Memory B cell (primary cell): ENCODE measurements at places on chromosomes 11 and 22.

DNA sequence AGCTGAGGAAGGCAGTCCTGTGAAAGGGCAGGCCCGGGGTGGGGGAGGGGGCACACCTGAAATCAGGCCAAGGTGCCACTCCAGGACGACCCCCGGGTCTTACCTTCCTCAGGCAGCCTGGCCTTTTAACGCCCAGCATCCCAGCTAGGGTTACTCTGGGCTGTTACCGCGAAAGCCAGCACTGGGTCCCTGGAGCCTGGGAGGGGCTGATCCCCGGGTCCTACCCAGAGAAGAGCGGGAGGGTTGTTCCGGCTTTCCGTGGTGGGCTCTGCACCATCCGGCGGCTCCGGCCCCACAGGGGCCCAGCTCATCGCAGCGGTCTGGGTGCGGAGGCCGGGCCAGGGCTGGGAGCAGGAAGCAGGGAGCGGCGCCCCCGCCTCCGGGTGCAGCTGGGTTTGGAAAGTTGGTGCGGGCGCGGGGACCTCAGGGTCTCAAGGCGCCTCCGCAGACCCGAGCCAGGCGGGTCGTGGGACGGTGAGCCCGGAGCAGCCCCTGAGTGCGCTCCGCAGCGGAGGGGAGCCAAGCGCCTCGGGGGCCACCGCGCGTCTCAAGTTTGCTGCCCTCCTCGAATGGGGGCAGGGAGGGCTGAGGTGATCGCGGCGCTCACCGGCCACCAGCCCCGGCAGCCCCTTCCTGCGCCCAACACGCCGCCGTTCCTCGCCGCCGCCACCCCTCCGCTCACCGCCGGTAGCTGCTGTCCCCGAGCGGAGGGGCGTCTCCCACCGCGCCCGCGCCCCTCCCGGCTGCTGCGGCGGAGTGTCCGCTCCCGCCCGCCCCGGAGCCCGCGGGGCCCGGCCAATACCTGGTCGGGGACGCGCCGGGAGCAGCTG lies 831 bp downstream of the CHST1 start:
- no peak for DNase-seq

- no peak for DNase-seq
Measured at GRCh38 chr11:30605036-30605605, 19.0 kb upstream of the MPPED2 start.

DNA sequence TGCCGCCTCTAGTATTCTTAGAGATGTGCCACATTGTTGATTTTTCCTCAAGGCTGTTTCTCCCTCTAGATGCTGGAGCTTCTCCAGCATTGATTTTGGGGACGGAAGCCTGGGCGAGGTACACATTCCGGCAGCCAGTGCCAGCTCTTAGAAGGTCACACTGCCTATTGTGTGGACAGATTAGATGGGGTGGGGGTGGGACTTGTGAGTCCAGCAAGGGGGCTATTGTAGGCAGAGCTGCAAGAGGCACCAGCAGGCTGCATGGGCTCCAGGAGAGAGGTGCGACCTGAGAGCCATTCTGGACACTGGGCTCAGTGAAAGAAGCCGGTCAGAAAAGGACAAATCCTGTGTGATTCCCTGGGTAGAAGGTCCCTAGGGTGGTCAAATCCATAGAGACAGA lies 12.4 kb downstream of the C11orf21 start:
- DNase-seq: no peak

GRCh38 chr11:66331542-66332370 lies 4.5 kb downstream of the RIN1 start:
- DNase-seq: no peak

DNA sequence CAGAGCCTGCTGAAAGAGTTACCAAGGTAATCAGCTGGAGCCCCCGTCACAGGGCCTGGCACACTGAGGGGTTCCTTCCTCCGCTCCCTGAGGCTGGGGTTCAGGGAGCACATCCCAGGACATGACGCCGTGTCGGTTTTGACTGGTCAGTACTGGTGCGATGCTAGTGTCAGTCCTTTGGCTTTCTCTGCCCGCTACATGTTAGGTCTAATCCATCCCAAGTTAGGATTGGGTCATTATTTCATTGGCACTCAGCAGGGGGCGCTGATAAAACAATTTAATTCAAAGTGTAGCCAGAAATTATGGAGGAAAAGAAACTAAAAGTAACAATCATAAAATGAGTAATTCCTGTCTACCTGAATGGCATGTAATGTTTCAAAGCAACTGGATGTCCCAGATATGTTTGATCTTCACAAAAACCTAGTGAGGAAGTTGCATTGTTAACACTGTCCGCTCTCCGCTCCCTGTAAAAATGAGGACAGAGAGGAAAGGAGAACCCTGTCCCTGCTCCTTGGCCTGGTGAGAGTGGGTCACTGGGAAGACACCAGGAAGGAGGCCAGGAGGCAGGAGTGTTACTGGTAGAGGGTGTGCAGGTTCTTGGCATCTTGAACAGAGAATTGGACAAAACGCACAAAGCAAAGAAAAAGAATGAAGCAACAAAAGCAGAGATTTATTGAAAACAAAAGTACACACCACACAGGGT lies 27.1 kb downstream of the TSKU start:
- DNase-seq: no peak

GRCh38 chr11:7982582-7983119 lies 4.5 kb upstream of the EIF3F start:
- DNase-seq: no peak
